ENCODE measurements at places on chromosomes 6 and 20.

- DNase-seq, result no peak
Observed at GRCh38 chr6:9292975-9293374, 857.6 kb upstream of the SLC35B3 start.

- no peak for DNase-seq
Observed at GRCh38 chr6:96575359-96575758, 12.4 kb downstream of the FHL5 start.

GRCh38 chr20:1979106-1979778, 14.6 kb downstream of the PDYN start:
- no peak for DNase-seq

- DNase-seq, result no peak
Observed at GRCh38 chr6:167396068-167396658, 71.3 kb downstream of the TTLL2 start.

DNA sequence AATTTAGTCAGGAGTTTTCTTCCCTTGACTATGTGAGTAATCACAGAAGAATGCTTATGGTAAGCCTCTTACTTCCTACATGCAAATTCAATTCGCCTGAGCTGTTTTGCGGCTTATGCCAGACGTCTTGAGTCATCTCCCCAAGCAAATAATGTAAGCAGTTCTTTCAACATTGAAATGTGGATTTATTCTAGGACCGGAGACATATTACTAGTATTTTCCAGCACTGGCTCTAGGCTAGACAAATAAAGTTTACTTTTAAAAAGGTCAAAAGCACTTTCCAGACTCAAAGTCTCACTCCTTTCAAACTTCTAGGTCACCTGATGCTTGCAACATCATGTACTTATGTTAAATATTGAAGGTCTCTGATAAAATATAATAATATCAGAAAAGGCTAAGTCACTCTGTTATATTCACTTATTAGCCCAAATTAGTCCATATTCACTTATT, 38.1 kb upstream of the NOX3 start:
- no peak for DNase-seq

- no peak for DNase-seq
Observed at GRCh38 chr20:63753381-63753780, 13.8 kb downstream of the SLC2A4RG start.

- no peak for DNase-seq
Observed at GRCh38 chr6:3813150-3813780, 35.9 kb upstream of the FAM50B start.

DNA sequence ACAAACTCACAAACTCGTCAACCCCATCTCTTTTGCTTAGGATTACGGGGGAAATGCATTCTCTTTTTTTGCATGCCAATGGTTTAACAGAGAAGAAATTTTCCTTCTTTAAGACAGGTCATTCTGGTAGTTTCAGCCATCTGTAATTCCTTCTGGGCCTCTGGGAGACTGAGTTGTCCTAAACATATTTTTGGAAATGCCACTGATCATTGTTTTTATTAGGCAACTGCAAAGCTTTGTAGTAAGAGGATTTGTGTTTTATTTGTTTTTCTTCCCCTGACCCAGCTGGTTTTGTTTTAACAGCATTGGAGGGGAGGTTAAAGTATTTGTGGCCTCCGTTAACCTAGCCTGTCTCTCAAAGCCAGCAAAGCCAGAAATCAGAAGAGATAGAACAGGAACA, 73.1 kb upstream of the ISM1 start:
- no peak for DNase-seq

DNA sequence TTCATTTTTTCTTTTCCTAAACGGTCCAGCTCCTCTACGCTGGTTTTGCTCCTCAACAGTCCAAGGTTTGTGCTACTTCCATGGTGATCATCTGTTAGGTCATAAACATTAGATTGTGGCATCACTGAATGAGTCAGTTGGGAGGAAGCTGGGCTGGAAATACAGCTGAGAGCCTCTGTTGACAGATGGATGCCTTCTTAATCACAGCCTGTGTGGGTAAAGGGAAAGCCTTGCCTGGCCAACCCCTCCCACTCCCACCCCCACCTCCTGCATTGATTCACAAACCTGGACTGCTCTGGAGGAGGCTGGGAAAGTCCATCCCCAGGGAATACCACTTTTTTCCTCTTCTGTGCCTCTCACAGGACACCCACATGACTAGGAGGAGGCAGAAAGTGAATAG, 180.6 kb upstream of the CCN2 start:
- no peak for DNase-seq

GRCh38 chr6:133837801-133838349, 51.0 kb upstream of the TCF21 start:
- peak; percentile 10 for DNase-seq

DNA sequence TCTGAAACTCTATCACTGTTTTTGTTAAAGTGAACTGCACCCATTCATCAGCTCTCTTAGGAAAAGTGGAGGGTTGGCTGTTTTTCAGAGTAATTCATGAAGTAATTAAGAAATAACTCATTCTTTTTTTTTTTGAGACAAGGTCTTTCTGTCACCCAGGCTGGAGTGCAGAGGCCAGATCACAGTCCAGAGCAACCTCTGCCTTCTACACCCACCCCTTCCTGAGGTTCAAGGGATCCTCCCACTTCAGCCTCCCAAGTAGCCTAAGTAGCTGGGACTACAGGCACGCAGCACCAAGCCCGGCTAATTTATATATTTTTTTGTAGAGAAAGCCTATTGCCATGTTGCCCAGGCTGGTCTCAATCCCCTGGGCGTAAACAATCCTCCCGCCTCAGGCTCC, 2.6 kb downstream of the ZNFX1 start:
- DNase-seq, result no peak

GRCh38 chr6:6711832-6712448, 123.4 kb downstream of the LY86 start:
- no peak for DNase-seq

DNA sequence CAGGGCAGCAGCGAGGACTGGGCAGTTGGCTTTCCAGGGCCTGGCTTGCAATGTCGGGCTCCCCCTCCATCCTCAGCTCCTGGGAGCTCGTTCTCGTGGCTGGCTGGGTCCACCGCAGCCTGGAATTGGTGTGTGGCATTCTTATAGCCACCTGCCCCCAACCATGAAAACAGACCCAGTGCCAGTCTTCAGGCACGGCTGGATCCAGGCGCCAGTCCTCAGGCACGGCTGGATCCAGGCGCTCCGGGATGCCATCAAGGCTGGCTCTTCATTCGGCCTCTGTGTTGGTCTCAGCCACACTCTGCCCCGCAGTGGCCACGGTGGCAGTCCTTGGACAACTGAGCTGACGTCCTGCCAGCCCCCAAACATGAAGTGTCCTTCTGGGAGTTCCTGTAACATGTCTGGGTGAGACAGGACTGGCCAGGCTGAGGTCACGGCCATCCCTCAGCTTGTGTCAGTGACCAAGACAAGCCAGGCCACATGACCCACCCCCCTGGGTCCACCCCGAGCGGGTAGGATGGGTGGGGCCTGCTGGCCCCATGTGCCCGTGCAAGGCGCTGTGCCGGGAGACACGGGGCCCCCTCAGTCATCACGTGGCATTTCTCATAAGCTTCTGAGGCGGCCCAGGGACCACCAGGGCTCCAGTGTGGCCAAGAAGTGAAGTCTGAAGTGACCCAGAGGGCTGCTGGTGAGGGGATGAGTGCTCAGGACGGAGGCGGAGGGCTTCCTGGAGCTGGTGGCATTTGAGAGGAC, 99.0 kb downstream of the TAF4 start:
- DNase-seq, result no peak

GRCh38 chr20:20938131-20938530, 168.0 kb downstream of the LINC00237 start:
- no peak for DNase-seq

DNA sequence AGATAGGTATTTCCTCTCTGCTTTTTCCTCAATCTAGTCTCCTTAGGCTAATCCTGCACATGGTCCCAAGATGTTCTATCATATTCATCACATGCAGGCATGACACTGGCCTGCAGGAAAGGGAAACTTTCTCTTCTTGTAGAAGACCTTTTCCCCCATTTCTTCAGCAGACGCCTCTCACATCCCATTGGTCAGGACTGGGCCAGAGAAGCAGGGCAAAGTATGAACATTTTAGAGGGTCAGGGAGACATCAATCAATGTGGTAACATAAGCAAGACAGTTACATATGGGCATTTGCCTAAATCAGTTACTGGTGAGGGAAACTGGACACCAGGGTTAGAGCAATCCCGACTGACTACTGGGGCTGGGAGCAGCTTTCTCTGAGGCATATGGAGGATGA, 90.1 kb downstream of the CRYBG1 start:
- DNase-seq, result no peak

GRCh38 chr20:33604991-33605370, 57.1 kb upstream of the C20orf144 start:
- DNase-seq, result no peak

DNA sequence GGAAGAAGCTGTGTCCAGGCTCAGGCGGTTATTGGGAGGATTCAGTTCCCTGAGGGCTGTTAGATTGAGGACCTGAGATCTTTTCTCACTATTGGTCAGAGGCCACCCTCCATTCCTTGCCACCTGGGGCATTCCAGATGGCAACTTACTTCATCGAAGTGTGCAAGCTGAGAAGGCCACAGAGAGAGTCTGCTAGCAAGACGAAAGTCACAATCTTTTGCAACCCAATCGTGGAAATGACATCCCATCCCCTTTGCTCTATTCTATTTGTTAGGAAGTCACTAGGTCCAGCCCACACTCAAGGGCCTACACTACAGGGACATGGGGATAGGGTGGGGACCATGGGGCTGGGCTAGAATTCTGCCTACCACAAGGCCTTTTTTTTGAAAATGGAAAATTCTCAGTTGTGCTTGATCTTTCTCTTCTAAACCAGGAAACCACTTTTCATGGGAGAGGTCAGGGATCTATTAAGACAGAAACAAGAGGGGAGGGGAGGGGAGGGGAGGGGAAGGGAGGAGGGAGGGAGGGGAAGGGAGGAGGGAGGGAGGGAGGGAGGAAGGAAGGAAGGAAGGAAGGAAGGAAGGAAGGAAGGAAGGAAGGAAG, 217.2 kb downstream of the BCAS1 start:
- DNase-seq, result no peak

DNA sequence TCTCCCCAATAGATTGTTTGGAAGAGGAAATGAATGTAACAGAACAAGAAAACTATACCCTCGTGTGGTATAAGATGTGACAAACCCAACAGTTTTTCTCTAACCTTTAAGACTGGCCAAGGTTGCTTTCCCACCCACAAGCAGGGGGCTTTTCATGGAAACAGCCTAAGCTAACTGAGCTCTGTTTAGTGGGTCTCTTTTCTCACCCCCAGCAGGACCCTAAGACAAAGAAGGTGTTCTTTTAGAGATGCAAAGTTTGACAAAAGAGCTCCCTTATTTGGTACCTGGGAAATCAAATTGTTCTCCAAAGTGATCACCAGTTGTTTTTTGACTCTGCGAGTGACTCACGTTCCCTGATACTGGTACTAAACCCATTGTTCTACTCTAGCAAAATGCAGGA, 59.1 kb downstream of the MBOAT1 start:
- DNase-seq, result no peak

DNA sequence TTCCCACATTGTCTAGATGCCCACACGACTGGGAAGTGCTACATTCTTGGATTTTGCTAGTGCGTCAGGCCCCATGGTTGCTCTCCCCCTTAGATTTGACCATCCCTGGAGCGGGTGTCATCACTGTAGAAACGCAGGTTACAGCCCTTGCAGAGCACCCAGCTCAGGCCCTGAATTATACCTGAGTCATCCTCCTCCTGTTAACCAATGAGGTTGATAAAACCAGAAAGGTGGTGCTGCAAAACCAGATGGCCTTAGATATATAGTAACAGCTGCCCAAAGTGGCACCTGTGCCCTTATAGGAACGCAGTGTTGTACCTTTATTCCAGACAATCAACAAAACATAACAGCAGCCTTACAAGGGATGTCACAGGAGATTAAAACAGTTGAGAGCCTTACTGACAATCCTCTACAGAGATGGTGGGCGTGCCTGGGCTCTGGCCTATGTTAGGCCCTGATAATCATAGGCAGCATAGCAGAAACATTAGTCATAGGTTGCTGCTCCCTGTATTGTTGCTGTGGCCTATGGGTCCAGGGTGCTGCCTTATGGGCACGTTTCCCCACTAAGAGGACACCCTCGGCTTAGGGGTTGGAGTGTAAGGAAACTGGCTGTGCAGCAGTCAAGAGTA, 33.6 kb upstream of the HSF2 start:
- DNase-seq, result no peak

GRCh38 chr6:7088076-7088742, 19.6 kb upstream of the RREB1 start:
- no peak for DNase-seq

GRCh38 chr6:3835785-3836184, 13.4 kb upstream of the FAM50B start:
- no peak for DNase-seq
